Transverse colon (tissue), 4 donors: ENCODE measurements at places on chromosomes 5 and 9. TPM values are rescaled to one million over a fixed set of nuclear protein-coding genes. Genes with fewer than 3 reads are reported as not detected.

DNA sequence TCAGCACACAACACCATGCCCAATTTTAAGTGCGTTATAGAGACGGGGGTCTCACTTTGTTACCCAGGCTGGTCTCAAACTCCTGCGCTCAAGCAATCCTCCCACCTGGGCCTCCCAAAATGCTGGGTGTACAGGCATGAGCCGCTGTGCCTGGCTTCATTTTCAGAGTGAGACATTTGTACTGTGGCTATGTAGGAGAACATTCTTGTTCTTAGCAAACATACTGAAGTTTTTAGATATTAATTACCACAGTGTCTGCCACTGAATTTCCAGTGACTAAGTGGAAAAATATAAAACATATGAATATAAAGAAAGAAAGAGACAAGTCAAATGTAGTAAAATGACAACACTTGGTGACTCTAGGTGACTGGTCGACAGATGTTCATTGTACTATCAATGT is 20.9 kb downstream of the BTNL9 start:
- peaks cover 6% of the 10 kb centered on the region for H3K4me1 ChIP-seq
- DNase-seq: no peak
- H3K36me3 ChIP-seq: no peaks in the 10 kb centered on the region
- no peak overlapping the region for H3K27ac ChIP-seq

THOC3 gene
- 10.0 TPM for total RNA-seq

DNA sequence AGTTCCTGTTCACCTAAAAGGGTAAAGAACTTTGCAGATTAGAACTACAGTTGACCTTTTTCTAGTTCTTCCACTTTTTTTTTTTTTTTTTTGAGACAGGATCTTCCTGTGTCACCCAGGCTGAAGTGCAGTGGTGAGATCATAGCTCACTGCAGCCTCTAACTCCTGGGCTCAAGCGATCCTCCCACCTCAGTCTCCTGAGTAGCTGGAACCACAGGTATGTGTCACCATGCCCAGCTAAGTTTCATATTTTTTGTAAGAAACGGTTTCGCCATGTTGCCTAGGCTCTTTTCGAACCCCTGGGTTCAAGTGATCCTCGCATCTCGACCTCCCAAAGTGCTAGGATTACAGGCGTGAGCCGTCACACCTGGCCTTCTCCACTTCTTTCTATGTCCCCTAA is 39.7 kb upstream of the TNFAIP8 start:
- H3K36me3 ChIP-seq: no peaks in the 10 kb centered on the region
- peaks cover 6% of the 10 kb centered on the region for H3K4me1 ChIP-seq
- no peaks in the 10 kb centered on the region for H3K27me3 ChIP-seq
- no peak for DNase-seq
- H3K4me3 ChIP-seq: no peak overlapping the region
- H3K27ac ChIP-seq: no peak overlapping the region

DMRT2 gene
- 1.8 TPM for total RNA-seq

- no peaks in the 10 kb centered on the region for H3K4me1 ChIP-seq
- H3K27ac ChIP-seq: no peak overlapping the region
- H3K36me3 ChIP-seq: no peaks in the 10 kb centered on the region
Measured at GRCh38 chr5:13945271-13945670, 783 bp upstream of the DNAH5 start.

GCNT4 gene
- total RNA-seq: 12.5 TPM

GRCh38 chr9:85283421-85283820 is 458.3 kb downstream of the AGTPBP1 start:
- H3K4me3 ChIP-seq: no peak overlapping the region
- no peaks in the 10 kb centered on the region for H3K27me3 ChIP-seq
- H3K27ac ChIP-seq: no peak overlapping the region
- DNase-seq: no peak
- H3K4me1 ChIP-seq: no peaks in the 10 kb centered on the region

MEIKIN gene
- not detected for total RNA-seq

DNA sequence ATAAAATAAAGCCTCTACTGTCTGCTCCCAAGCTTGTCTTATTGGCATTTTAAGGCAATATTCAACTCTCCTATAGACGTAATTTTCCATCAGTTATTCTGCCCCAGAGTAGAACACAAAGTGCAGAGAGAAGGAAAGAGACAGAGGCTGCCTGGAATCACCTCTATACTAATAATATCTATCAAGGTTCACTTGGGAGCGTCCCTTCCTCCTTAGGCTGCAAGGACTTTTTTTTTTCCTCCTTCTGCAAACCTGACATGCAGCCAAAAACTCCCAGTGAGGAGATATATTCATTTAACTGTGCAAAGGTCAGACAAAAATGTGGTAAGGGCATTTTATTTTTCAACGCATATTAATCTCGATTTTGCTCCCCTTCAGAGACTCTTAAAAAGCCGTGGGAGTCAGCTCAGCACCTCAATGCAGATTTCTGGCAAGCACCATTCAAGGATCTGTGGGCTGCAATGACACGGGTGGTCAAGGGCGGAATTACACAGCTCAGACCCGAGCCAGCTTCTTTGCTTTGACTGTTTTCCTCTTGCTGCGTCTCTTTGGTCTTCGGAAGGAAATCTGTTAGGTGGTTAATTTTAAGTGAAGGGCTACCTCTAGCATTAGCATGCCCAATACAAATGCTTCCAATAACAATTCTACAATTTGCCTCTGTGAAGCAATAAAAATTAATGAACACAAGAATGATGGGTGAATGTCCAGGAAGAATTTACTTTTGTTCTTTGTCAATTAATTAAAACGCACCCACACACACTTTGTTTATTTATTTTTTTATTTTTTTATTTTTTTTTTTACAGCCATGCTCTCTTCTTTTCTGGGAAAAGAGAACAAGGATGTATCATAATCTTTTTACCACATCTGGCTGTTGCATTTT is 587.7 kb upstream of the GRAMD2B start:
- peak overlapping the region; percentile 3 for H3K4me3 ChIP-seq
- no peaks in the 10 kb centered on the region for H3K4me1 ChIP-seq
- H3K27ac ChIP-seq: no peak overlapping the region

DNA sequence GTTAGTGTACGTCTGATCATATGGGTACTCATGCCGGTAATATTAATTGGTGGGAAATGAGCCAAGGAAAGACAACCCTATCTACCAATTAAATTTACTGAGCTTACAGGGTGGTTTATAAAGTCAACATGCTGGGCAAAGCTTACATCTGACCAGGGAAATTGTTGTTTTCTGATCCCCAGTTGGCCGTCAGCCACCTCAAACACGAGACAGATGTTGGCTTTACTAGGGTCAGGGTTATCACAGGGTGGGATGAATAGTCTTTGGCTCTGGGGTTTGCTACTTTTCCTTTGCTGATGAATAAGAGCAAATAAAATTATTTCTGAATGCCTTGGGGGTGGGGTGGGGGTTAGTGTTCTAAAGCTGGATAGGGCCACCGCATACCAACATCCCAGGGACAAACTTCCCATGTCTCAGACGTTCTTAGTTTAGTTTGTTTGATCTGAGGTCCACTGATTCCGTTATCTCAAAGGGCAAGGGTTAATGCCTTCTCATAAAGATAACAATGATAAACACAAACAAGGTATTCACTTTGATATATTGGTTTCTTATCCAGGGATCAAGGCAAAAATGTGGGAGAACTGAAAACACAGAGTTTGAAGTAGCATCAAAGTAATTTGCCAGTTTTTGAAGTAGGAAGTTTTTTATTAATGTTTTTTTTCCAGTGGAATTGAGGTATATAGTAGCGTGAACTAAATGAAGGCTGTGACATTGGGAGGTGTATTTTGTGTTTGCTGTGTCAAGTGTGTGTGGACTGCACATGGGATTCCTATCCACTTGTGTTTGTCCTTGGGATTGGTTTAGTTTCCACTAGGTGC is 109.1 kb upstream of the RPS23 start:
- no peaks in the 10 kb centered on the region for H3K36me3 ChIP-seq
- DNase-seq: no peak
- H3K27me3 ChIP-seq: no peaks in the 10 kb centered on the region
- H3K4me3 ChIP-seq: no peak overlapping the region

- peak; percentile 28 for DNase-seq
- peaks cover 14% of the 10 kb centered on the region for H3K4me1 ChIP-seq
- no peaks in the 10 kb centered on the region for H3K27me3 ChIP-seq
Measured at GRCh38 chr9:91060520-91061343, 259.1 kb downstream of the SYK start.

DNA sequence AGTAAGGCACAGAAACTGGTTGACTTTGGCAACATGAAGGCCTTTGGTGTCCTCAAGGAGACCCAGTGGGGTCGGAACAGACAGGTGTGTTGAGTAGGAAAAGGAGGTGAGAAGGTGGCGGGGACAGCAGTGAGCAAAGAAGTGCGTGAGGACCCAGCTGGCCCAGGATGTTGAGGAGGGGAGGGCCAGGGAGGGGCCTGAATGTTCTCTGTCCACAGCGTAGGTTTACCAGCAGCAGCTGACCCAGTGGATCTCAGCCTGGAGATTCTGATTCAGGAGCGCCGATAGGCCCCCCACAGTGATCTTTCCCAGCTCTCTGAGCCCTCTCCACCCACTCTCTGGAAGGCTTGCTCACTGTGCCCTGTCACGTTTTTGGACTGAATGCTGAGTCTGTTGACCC is 88.5 kb downstream of the DAB2IP start:
- H3K36me3 ChIP-seq: no peaks in the 10 kb centered on the region
- H3K4me3 ChIP-seq: peak overlapping the region; percentile 49
- H3K4me1 ChIP-seq: peaks cover 93% of the 10 kb centered on the region
- H3K27me3 ChIP-seq: no peaks in the 10 kb centered on the region
- DNase-seq: no peak

GRCh38 chr5:27778121-27778520 is 739.7 kb upstream of the CDH9 start:
- H3K36me3 ChIP-seq: no peaks in the 10 kb centered on the region
- no peaks in the 10 kb centered on the region for H3K4me1 ChIP-seq
- no peak for DNase-seq

DNA sequence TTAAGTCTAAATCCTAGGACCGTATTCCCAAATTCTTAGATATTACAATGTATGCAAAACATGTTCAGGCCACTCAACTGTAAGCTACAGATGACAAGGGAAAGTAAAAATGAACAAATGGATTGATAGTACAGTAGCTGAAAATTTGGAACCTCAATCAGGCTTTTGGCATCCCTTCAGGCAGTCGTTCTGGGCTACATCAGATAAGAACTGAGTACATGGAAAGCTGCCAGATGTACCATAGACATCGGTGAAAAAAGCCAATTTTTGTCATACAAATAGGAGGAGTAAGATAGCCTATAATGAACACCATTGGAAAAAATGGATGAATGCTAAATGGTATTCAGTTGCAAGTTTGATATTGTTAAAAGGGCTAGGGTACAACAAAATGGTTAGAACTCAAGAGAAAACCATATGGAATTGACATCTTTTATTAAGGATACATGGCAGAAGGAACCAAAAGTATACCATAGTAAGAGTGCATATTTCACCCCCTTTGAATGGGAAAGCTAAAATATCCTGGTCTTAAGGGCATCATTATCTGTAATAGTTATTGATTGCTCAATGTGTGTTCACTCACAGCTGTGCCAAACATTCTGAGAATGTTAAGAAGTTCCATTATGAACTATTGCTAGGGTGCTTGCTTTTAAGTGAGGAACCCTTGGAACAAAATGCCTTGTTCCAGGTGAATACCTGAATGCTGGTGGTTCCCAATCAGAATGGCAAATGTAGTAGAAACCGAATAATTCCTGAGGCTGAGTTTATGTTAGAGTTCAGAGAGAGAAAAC is 86.4 kb downstream of the NR3C1 start:
- DNase-seq: no peak
- H3K27me3 ChIP-seq: no peaks in the 10 kb centered on the region
- H3K36me3 ChIP-seq: peaks cover 7% of the 10 kb centered on the region
- no peaks in the 10 kb centered on the region for H3K4me1 ChIP-seq
- H3K27ac ChIP-seq: no peak overlapping the region

GRCh38 chr9:128818839-128819715 is 777 bp downstream of the ENDOG start:
- H3K4me1 ChIP-seq: peaks cover 16% of the 10 kb centered on the region
- no peaks in the 10 kb centered on the region for H3K36me3 ChIP-seq
- H3K4me3 ChIP-seq: peak overlapping the region; percentile 69
- H3K27me3 ChIP-seq: no peaks in the 10 kb centered on the region

GRCh38 chr9:137891588-137892423 is 14.2 kb downstream of the CACNA1B start:
- no peak overlapping the region for H3K27ac ChIP-seq
- no peak for DNase-seq
- H3K27me3 ChIP-seq: no peaks in the 10 kb centered on the region
- H3K4me1 ChIP-seq: no peaks in the 10 kb centered on the region
- no peaks in the 10 kb centered on the region for H3K36me3 ChIP-seq

DNA sequence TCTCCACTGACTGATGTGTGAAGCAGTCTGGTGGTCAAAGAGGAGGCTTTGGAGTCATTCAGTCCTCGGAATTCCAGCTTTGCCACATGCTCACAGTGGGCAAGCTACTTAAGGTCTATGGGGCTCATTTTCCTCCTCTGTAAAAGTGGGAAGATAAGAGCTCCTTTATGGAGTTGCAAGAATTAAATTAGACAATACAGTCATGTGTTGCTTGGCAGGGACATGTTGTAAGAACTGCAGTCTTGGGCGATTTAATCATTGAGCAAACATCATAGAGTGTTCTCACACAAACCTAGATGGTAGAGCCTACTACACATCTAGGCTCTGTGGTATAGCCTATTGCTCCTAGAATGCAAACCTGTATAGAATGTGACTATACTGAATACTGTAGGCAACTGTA is 253.9 kb downstream of the SH3GL2 start:
- H3K36me3 ChIP-seq: no peaks in the 10 kb centered on the region
- no peaks in the 10 kb centered on the region for H3K4me1 ChIP-seq

DNA sequence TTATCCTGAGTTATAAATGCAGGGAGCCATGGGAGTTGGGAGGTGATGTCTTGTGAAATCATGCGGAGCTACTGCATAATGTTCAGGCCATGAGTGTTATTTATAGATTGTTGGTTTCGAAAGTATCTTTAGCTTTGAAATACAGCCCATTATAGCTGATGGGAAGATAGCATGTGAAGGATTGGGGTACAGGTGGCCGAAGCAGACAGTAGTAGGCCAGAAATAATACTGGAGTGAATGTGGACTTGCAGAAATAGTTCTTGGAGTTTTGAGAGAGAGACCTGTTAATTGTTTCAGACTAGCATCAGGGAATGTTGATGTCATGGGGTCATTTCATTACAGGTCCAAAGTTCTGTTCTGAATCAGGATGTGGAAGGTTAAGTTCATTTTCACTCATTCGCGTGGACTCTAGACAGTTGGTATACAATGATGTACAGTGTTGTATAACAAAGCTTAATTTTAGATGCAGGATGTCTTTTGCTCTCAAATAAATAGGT is 3.8 kb downstream of the ATP6V1G1 start:
- no peak for DNase-seq
- H3K36me3 ChIP-seq: no peaks in the 10 kb centered on the region
- H3K27me3 ChIP-seq: no peaks in the 10 kb centered on the region
- peaks cover 46% of the 10 kb centered on the region for H3K4me1 ChIP-seq
- no peak overlapping the region for H3K4me3 ChIP-seq
